Spinal cord (tissue), 10 donors: ENCODE measurements at places on chromosomes 5 and 9. TPM values are rescaled to one million over a fixed set of nuclear protein-coding genes. Genes with fewer than 3 reads are reported as not detected.

GRCh38 chr9:101434998-101435397, 576 bp downstream of the ALDOB start:
- DNase-seq = no peak

DNA sequence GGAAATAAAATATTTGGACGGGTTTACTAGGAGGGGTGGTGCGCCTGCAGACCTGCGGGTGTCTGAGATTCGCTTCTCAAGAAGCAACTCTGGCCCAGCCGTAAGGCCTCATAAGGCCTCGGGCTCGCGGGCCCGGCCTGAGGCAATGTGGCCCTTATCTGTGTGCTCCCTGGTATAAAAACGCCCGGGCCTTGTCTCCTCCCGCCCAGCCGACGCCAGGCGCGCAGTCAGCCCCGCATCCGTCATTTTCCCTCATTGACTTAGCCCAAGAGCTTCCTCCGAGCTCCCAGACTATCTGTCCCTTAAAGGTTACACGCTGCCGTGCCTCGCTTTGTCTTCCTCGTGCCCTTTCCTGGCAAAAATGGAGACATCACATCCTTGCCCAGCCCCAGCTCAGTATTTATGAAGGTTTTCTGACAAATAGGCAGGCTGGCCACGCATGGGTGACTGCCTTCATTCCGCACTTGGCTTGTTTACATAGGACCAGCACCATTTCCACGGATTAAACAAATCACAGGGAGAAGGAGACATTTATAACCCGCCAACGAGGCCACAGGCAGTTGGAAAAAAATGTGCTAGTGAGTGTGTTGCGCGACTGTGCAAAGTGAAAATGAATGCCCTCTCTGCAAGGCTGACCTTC, 74.5 kb upstream of the TBCA start:
- DNase-seq = no peak

GRIN3A gene
- 18.1 TPM for total RNA-seq

DNA sequence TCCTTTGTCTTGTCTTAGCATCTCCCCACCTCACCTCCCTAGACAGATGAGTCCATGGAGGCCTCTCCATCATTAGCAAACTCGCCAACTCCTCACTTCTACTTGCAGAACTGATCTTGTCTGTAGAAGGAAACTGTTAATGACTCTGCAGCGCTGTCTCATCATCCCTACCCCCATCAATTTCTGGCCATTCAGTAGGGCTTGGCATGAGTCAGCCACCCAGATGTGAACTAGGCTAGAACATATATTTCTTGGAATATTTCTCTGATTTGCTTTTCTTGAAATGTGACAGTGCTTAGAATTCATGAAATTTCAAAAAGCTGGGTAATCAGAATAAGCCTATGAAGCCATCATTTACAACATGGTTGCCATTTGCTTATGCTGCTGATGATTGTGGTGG, 1125.0 kb upstream of the DMAC1 start:
- DNase-seq = no peak

RACK1 gene
- 2,875 TPM for total RNA-seq

GRCh38 chr5:116575326-116576052, 866 bp upstream of the SEMA6A start:
- no peak for DNase-seq
